ENCODE measurements at places on chromosomes 12 and 14.
A peak's percentile ranks its signal among the peaks of the same experiment; 100 is the strongest.

GRCh38 chr12:120496413-120497340, 764 bp downstream of the DYNLL1 start:
- peak; percentile 36 for DNase-seq

GRCh38 chr12:100381379-100381778, 24.5 kb downstream of the SLC17A8 start:
- DNase-seq: no peak

DNA sequence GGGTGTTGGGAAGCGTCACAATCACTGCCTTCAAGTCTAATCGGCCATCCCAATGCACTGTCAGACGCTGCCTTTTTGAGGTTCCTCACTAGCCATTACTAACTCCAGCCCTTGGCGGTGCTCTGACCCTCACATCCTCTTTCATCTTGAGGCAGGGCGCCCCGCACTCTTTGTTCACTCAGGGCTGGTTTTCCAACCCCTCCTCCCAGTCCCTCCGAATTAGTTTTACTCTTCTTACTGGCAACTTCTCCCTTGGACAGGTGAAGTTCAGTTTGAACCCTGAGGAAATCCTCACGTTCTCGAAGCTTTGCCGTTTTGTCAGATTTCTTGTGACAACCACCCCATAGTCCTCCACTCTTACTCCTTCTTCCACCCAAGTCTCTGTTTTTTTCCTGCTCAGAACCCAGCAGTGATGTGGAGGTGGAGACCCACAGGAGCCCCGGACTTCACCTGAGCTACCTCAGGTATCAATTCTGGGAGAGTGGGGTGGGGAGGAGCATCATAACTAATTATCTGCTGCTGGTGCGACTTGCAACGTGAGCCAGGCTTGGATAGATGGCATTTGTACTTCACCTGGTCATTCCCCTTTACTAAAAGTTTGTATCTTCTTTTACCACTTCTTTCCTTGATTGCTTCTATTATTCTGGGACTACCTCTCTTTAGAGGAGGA, 757 bp downstream of the ZC3H10 start:
- no peak for DNase-seq

- DNase-seq: no peak
Observed at GRCh38 chr12:53173085-53173715, 7.3 kb upstream of the ZNF740 start.

- DNase-seq: no peak
Observed at GRCh38 chr12:114664651-114665320, 19.2 kb downstream of the TBX3 start.

DNA sequence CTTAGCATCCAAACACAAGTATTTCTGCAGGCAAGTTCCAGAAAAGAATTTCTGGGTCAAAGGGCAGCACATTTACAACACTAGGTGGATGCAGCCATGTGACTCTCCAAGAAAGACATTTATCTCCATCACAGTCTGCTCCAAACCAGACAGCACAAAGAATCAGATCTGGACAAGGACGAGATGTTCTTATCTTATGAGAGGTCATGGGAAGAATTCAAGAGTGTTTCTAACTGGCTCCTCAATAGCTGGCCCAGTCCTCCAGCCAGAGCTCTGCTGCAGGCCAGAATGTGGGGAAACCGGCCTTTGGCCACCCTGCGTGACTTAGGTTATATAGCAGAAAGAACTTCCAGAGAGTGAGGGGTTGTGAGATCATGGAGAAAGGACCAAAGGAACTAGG, 17.4 kb downstream of the TMEM119 start:
- DNase-seq: no peak

DNA sequence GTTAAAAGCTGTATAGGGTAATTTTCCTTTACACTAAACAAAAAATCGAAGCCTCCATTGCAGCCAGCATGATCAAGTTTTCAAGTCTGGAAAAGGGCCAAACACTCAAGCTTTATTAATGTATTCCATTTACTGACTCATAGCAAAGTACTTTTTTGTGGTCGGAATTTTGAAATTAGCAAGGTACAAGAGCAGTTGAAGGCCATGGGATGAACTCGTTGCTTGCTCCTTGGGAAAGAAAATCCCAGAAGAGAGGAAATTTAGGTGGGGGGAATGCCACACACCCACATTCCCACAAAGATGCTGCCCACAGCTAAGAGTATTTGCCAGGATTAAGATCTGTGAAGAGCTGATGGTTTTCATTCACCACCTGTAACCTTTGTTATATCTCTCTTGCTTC, 333.7 kb downstream of the EGLN3 start:
- DNase-seq: no peak

GRCh38 chr14:93543766-93544165, 113.0 kb downstream of the UNC79 start:
- no peak for DNase-seq

DNA sequence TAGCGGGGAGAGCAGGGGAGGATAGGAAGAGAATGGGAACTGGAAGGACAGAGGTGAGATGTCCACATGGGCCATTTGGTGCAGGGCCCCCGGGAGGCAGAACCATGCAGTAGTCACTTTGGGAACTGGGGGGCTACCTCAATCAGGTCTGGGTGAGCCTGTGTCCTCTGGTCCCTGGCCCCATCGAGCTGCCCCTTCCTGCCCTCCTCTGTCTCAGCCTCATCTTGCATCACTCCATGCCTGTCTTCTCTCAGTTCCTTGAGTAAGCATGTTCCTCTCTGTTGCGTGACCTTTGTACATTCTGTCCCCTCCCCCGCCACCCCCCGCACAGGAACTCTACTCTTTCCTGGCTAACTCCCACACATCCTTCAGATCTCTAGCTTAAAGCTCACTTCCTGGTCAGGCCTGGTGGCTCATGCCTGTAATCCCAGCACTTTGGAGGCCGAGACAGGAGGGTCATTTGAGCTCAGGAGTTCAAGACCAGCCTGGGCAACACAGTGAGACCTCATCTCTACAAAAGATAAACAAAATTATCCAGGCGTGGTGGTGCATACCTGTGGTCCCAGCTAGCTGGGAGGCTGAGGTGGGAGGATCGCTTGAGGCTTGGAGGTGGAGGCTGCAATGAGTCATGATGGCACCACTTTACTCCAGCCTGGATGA, 23.2 kb downstream of the FOS start:
- DNase-seq: no peak

- no peak for DNase-seq
Observed at GRCh38 chr14:33026850-33027430, 88.3 kb downstream of the NPAS3 start.

DNA sequence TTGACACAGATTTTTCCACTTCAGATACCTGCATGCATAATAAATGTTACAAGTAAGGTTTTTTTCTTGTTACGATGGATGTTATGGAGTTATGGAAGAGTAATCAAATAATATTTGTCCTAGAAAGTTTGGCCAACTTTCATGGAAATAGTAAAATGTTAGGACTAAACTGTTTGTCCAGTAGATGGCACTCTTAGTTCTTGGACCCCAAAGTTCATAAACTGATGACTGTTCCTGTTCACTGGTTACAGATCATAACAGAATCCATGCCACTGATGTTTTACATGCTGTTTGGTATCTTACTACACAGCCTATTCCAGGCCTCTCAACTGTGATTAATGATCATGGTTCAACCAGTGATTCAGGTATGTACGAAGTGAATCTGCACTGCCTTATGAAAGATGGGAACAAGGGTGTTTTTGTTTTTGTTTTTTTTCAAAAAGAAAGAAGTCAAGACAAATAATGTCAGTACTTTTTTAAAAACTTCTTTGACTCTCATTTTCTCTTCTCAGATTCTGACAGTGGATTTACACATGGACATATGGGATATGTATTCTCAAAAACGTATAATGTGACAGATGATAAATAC, 48.8 kb upstream of the SLCO1C1 start:
- DNase-seq: no peak

- DNase-seq: no peak
Observed at GRCh38 chr14:105401699-105402098, 3.4 kb downstream of the TEX22 start.

- DNase-seq: no peak
Observed at GRCh38 chr12:121295746-121296617, 527 bp downstream of the CAMKK2 start.

- peak; percentile 10 for DNase-seq
Observed at GRCh38 chr12:68113644-68114043, 45.9 kb downstream of the IFNG start.

DNA sequence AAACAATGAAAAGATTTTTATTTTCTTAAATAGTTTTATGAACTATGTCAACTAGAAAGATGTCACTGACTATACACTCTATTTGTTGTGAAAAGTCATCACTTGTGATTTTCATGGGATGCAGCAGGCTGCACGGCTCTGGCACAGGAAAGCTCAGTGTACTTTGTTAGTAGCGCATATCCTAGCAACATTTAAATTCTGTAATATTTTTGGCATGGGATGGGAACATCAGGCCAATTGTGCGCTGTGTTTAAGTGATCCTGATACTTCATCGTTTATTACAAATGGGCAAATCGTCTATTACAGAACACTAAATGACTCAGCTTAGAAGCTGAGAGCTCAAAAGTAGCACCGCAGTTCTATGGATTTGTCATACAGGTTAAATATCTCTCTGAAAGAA, 60.7 kb upstream of the SAV1 start:
- no peak for DNase-seq

GRCh38 chr14:33678005-33678404, 272.9 kb downstream of the EGLN3 start:
- no peak for DNase-seq

GRCh38 chr14:77024171-77024691, 4.3 kb downstream of the IRF2BPL start:
- no peak for DNase-seq

GRCh38 chr14:23896609-23897153, 56.9 kb upstream of the DHRS4 start:
- no peak for DNase-seq

- no peak for DNase-seq
Observed at GRCh38 chr12:82648259-82648909, 38.3 kb upstream of the TMTC2 start.

DNA sequence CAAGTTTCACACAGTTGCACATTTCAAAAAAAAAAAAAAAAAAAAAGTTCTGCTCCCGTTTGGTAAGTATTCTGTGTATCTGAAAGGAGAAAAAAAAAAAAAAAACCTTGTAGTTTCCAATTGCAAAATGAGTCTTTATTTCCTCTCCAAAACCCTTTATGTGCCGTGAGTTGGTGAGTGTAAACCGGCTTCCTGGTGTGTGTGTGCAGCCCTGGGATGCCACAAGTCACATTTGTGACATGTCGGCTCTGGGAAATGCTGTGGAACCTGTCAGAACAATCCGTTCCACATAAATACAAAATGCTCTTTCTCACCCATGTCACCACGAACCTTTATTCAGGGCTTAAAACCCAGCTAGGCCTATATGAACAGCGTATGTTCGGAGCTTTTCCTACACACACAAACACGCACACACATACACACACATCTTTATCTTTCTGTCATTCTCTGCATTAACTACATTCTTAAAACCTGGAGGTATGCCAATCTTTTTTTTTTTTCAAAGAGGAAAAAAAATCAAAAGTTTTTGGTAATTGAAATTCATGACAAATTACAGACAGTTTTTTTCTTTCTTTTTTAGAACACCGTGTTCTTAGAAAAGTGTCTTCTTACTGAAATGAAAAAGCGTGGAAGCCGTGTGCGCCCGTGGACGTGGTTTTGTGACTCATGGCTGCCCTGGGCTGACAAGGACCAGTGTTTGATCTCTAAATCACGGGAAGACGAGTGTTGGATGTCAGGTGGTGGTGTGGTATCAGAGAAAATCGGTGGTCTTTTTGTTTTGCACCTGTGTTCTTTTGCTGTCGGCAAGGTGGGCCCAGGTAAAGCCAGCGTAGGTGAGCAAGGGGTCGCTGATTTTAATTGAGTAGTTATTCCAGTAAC, 612.0 kb downstream of the VRK1 start:
- no peak for DNase-seq

GRCh38 chr14:36048667-36049066, 127.9 kb downstream of the PTCSC3 start:
- no peak for DNase-seq

DNA sequence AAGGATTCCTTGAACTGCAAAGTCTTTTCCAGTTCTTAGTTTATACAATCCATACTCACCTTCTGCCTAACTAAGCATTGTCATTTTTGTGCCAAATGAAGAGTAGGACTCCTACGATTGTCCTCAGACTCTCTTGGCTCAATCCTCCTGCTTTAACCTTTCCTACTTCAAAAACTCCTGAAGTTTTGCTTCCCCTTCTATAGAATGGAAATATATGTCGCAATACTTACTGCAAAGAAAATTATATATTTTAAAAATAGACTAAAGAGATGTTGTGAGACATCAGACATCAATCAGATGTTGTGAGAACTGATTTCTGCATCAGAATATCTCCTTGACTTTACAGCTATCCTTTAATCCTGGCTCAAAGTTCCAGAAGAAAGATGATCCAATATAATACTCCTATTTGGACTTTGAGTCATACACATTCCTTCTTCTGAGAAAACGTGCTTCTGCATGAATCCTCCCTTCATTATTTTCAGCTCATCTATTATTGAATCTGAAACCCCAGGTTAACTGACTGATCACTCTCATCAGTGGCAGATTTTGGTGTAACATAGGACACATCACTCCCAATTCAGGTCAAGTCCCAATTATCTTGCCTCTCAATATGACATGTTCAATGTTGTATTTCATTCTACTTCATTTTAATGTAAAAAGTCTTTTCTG, 48.8 kb downstream of the A2M start:
- no peak for DNase-seq
